ENCODE measurements at places on chromosomes 6 and 20. TPM values are rescaled to one million over a fixed set of nuclear protein-coding genes. Genes with fewer than 3 reads are reported as not detected.

Gene SLC52A3
- 15.1 TPM for polyA plus RNA-seq

- H3K4me3 ChIP-seq = no peak overlapping the region
- DNase-seq = no peak
- no peaks in the 10 kb centered on the region for H3K27me3 ChIP-seq
- no peaks in the 10 kb centered on the region for H3K36me3 ChIP-seq
Observed at GRCh38 chr20:44026647-44027342, 112.1 kb downstream of the TOX2 start.

- no peak overlapping the region for H3K4me3 ChIP-seq
- no peak overlapping the region for H3K27ac ChIP-seq
- no peak for DNase-seq
- H3K27me3 ChIP-seq = no peaks in the 10 kb centered on the region
- H3K36me3 ChIP-seq = peaks cover 33% of the 10 kb centered on the region
- no peaks in the 10 kb centered on the region for H3K4me1 ChIP-seq
Observed at GRCh38 chr6:12163149-12163548, 127.0 kb upstream of the EDN1 start.

GRCh38 chr6:37324131-37325033, 29.4 kb upstream of the RNF8 start:
- H3K27ac ChIP-seq = peak overlapping the region; percentile 3
- no peaks in the 10 kb centered on the region for H3K36me3 ChIP-seq
- no peaks in the 10 kb centered on the region for H3K27me3 ChIP-seq
- peaks cover 25% of the 10 kb centered on the region for H3K4me1 ChIP-seq
- no peak for DNase-seq

DNA sequence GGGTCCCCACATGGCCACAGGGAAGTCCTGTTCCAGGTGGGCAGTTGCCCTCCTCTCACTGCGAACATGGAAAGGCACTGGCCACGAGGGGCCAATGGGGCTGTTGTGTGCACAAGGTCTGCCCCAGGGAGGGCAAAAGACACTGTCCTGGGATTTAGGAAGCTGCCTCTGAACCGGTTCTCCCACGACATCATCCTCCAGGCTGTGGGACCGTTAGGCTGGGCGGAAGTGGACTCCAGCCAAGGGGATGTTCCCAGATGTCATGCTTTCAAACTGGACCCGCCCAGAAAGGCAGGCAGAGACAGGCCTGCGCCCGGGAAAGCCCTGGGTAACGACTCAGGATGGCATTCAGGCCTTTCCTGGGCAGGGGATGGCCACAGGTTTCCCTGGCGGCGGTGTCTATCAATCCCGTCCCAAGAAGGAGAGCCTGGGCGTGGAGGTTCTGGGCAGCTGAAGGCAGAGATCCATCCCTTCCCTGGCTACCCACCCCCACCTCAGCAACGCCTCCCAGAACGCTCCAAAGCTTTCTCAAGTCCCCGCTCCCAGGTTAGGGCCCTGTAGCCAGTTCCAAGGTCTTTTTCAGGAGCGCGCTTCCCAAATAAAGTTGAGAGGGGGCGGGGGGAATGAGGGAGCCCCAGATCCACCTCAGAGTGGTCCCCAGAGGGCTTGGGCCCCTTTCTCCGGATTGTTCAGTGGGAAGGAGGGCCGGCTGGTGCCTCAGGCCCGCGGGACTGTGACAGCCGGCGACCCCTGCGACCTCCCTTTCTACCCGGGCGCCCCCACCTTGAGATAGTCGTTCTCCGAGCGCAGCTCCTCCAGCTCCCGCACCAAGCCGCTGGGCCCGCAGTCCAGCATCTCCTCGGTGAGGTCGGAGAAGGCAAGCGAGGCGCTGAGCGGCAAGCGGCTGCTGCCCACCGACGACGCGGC, 13.8 kb upstream of the TLDC2 start:
- H3K27me3 ChIP-seq = no peaks in the 10 kb centered on the region
- peak; percentile 98 for DNase-seq
- peak overlapping the region; percentile 96 for H3K27ac ChIP-seq

Gene GHRH
- not detected for polyA plus RNA-seq

DNA sequence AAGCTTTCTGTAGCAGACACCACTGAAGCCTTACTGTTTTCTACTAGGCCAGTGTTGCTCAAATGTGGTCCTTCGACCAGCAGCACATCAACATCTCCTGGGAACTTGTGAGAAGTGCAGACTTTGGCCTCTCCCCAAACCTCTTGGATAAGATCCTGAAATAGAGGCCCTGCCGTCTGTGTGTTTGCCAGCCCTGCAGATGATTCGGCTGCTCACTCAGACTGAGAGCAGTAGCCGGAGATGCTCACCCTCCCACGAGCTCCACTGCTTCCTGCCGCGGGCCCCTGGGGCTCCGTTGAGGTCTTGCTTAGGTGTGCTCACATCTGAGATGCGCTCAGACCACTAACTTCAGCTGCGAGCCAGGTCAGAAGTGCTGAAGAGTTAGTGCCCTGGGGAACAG, 129.5 kb upstream of the SSTR4 start:
- no peak overlapping the region for H3K27ac ChIP-seq
- no peaks in the 10 kb centered on the region for H3K4me1 ChIP-seq
- no peaks in the 10 kb centered on the region for H3K27me3 ChIP-seq
- no peak overlapping the region for H3K4me3 ChIP-seq

Gene METTL24
- polyA plus RNA-seq = not detected

DNA sequence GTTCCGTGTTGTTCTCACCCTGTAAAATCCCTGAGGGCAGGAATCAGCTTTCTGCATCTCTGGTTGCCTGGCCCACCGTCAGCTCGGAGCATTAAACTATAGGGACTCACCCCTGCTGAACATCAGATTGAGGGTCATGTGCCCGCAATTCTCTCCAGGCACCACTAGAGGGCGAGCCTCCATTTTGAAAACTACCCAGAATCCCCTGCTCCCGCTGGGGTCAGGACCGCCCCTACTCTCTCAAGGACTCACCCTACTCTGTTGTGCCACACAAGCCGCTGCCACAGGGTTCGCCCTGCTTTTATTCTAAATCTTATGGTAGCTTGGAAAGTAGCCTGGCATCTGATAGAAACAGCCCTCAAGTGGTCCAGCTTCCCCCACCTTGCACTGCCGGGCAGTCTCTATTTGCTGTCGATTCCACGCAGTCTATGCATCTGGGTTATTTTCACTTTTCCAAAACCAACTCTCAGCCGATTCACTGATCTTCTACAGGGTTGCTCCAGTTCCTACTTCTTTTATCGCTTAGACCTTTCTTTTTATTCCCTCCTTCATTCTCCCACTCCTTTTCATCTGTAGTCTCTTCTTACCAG, 244.1 kb upstream of the QKI start:
- no peaks in the 10 kb centered on the region for H3K4me1 ChIP-seq
- H3K27me3 ChIP-seq = no peaks in the 10 kb centered on the region
- H3K36me3 ChIP-seq = no peaks in the 10 kb centered on the region
- no peak overlapping the region for H3K4me3 ChIP-seq
- DNase-seq = no peak
- H3K27ac ChIP-seq = no peak overlapping the region

GRCh38 chr6:17630511-17631073, 30.5 kb downstream of the FAM8A1 start:
- H3K27ac ChIP-seq = no peak overlapping the region
- DNase-seq = no peak
- peaks cover 81% of the 10 kb centered on the region for H3K36me3 ChIP-seq
- H3K27me3 ChIP-seq = no peaks in the 10 kb centered on the region
- no peaks in the 10 kb centered on the region for H3K4me1 ChIP-seq

DNA sequence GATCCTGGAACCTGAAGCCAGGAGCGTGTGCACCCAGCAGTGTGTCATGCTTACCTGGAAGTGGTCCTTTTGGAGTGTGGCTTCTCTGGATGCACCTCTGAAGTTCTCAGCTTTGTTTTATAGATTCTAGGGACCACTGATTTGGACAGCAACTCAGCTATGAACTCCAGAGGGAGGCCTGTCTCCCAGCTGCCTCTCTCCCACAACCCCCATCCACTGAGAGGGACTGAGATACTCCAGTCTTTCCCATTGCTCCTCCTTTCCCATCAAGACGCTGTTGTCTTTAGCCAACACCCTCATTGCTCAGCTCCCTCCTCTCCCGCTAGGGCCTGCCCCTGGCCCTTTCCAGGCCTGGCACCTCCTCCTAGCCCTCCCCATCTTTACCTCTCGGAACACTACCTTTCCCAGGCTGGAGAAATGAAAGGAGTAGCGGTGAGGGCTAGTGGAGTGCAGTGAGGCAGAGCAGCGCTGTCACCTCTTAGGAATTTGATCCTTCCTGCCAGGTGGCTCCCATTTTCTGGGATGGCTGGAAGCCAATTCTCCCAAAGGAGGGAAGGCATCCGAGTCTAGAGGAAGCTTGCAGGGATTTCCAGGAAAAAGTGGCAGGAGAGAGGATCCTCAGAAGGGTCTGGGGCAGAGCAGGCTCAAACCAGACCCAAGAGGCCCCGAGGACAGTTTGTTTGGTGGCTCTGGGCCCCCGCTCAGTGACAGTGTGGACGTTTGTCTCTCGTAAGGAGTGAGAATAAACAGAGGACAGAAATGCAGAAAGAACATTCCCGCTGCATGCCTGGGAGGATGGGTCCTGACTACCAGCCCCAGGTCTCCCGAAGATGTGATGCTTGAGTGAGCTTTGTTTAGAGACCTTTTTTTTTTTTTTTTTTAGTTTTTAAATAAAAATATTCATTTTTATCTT, at the start of gene LRRN4:
Gene LRRN4 (minus strand): TSS at position 285 of the 913 bp plus-strand sequence. CDS start 1,261 bp downstream, outside the sequence.
- no peak for DNase-seq
- H3K4me1 ChIP-seq = peaks cover 10% of the 10 kb centered on the region
- H3K36me3 ChIP-seq = no peaks in the 10 kb centered on the region
- H3K27me3 ChIP-seq = peaks cover 3% of the 10 kb centered on the region

- DNase-seq = peak; percentile 73
- no peaks in the 10 kb centered on the region for H3K36me3 ChIP-seq
- H3K27me3 ChIP-seq = no peaks in the 10 kb centered on the region
- no peak overlapping the region for H3K4me3 ChIP-seq
Observed at GRCh38 chr20:46752728-46753127, 43.3 kb downstream of the SLC2A10 start.

GRCh38 chr6:12047792-12048432, 35.8 kb downstream of the HIVEP1 start:
- no peaks in the 10 kb centered on the region for H3K36me3 ChIP-seq
- no peak for DNase-seq
- no peaks in the 10 kb centered on the region for H3K27me3 ChIP-seq
- no peaks in the 10 kb centered on the region for H3K4me1 ChIP-seq
- no peak overlapping the region for H3K4me3 ChIP-seq

Gene FNDC11
- 0.47 TPM for polyA plus RNA-seq

- H3K4me1 ChIP-seq = no peaks in the 10 kb centered on the region
- no peak overlapping the region for H3K27ac ChIP-seq
- H3K27me3 ChIP-seq = no peaks in the 10 kb centered on the region
- DNase-seq = no peak
Observed at GRCh38 chr6:6923605-6924004, 184.2 kb upstream of the RREB1 start.

- H3K27me3 ChIP-seq = no peaks in the 10 kb centered on the region
- no peaks in the 10 kb centered on the region for H3K36me3 ChIP-seq
- H3K27ac ChIP-seq = no peak overlapping the region
- H3K4me3 ChIP-seq = no peak overlapping the region
- H3K4me1 ChIP-seq = no peaks in the 10 kb centered on the region
Observed at GRCh38 chr6:154705471-154706113, 27.6 kb upstream of the SCAF8 start.

DNA sequence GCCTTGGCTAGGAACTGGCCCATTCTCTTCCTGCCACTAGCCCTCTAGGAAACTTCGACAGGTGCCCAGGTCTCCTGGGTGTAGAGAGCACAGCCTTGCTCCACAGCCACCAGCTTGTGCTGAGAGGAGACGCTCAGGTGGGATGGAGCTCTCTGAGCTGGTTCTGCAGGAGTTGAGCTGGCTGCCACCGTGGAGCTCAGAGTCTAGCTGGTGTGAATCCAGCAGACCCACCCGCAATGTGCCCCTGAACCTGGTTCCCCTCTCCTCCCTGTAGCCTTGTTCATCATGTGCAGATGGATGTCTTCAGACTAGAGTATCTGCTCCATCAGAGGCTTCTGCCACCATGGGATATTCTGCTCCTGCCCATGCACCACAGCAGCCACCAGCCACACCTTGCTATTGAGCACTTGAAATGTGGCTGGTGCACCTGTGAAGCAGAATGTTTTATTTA, 222.5 kb downstream of the SYNDIG1 start:
- H3K36me3 ChIP-seq = no peaks in the 10 kb centered on the region
- no peaks in the 10 kb centered on the region for H3K27me3 ChIP-seq
- H3K27ac ChIP-seq = no peak overlapping the region
- DNase-seq = peak; percentile 53
- no peaks in the 10 kb centered on the region for H3K4me1 ChIP-seq
- no peak overlapping the region for H3K4me3 ChIP-seq

All from sigmoid colon (tissue), 7 donors.